ENCODE measurements at places on chromosomes 2 and 18.

DNA sequence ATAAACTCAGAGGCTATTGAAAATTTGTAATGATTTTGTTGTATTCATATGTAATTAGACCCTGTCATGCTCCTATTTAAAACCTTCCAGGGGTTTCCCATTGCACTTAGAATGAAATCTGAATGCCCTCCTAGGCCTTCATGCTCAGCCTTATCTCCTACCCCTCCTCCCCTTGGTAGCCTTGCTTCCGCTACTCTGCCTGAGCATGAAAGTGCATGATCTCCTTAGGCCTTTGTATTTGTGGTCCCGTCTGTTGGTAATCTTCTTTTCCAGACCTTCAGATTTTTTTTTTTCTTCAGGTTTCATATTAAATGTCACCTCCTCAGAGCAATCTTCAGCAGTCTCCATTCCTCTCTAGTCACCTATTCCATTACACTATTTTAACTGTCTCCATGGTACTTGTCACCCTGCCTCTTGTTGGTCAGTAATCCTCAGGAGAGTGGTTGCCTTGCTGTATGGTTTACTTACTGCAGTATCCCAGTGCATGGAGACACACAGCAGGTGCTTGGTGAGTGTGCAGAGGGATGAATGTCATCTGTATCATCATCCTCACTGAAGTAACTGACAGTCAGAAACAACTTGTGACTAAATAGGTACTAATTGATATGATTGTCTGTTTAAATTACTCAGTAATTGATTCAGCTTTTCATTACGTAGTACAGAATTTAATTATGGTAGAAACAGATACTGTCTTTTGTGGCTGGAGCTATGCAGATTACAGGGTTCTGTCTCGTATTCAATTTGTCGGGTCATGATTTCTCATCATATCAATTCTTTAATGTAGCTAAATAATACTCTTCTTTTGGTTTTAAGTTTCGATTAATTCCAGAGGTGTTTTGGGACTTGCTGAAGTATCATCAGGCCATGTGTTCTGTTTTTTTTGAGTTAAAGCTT lies 63.9 kb downstream of the PHLPP1 start:
- DNase-seq: no peak

DNA sequence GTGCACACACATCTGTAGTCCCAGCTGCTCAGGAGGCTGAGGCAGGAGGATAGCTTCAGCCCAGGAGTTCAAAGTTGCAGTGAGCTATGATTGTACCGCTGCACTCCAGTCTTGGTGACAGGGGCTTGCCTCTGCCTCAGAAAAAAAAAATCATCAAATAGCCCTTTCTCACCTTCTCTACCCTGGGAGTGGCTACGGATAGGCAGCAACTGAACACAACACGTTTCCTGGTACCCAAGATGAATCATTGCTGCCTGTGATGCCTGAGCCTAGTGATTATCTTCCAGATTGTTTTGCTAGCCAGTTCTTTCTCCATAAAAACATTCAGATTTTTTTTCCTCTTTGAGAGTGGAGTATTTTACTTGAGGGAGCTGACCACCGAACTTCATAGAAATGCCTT lies 13.5 kb downstream of the INPP4A start:
- DNase-seq: no peak

DNA sequence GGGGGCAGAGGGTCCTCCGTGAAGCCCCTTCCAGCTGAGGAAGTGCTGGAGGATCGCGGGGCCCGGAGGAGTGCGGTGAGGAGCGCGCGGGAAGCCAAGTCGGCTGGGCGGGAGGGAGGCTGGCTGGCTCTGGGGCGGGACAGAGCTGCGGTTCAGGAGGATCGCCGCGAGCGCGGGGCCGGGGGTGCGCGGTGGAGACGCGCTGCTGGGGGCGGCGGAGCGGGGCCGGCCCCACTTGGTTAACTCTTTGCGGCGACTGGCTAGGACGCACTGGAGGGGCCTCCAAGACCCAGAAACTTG lies 464 bp downstream of the CYBRD1 start:
- DNase-seq: no peak

DNA sequence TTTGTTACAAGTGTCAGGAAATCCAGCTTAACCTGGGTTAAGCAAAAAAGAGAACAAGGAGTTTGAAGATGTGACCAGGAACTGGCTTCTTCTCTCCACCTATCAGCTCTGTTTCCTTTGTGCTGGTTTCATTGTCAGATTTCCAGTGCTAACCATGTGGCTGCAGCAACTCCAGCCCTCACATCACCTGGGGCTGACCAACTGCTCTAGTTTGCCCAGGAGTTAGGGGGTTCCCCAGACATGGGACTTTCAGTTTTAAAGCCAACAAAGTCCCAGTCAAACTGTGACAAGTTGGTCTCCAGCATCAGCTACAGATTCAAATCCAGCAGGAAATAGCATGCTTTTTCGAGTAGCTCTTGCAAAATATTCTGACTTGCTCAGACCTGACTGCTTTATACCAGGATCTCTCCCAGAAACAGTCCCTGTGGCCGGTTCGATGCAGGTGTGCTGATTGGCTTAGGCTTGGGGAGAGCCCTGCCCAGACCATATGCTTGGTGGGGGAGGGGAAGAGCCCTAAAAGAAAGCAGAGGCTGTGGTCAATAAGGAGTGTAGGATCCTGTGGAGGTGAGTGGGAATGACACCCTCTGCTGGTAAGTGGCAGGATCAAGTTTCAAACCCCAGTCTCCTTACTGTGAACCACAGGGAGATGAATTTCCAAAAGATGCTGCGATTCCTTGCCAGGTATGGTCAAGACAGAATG lies 49.5 kb downstream of the KCNE4 start:
- peak; percentile 10 for DNase-seq

DNA sequence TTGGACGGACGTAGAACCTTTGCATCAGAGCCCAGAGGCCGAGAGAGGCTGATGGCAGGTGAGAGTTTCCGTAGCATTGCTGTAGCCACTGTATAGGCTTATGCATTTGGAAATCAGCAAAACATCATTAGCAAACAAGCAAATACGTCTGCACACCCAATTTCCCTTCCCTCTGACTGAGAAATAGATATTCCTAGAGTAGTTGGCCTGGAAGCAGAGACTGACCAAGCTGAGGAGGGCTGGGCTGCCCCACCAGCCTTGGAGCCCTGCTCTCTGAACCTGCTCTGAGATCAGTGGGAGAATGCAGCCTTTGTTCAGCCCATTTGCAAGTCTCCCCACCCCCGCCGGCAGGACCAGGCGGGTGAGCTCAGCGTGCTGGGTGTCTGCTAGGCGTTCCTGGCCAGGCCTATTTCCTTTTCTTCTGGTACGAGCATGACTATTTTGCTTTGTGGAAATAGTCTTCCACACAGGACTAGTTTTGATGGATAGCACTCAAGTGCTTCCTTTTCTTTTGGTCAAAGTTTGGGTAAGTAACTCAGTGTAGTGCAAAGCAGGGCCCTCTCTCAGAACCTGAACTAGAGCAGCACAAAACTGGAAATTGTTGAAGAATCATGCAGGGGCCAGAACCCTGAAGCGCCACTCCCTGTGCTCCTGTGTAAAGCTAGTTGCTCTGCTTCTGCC lies 21.9 kb upstream of the RNF149 start:
- no peak for DNase-seq

- DNase-seq: no peak
Measured at GRCh38 chr2:144825331-144826020, 305.6 kb upstream of the ZEB2 start.

DNA sequence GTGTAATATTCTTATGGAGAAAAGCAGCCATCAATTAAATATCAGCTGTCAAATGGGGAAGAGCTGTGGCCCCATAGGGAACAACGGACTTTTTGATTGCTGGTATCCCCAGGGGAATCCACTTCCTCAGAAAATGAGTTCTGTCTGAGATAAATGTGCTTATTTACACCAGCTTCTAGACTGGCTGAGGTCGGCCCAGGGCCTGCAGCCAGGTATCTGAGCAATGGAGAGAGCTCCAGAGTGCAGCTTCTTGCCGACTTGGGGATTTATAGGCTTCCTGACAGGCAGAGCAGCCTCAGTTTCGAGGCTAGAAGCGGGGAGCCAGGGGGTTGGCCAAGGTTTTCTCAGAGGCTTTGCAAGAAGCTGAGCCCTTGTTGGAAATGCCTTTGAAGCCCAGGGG lies 67.2 kb downstream of the MCFD2 start:
- no peak for DNase-seq

GRCh38 chr2:117917223-117917917 lies 96.5 kb downstream of the CCDC93 start:
- DNase-seq: no peak

GRCh38 chr2:1366546-1367134 lies 46.6 kb upstream of the TPO start:
- no peak for DNase-seq

DNA sequence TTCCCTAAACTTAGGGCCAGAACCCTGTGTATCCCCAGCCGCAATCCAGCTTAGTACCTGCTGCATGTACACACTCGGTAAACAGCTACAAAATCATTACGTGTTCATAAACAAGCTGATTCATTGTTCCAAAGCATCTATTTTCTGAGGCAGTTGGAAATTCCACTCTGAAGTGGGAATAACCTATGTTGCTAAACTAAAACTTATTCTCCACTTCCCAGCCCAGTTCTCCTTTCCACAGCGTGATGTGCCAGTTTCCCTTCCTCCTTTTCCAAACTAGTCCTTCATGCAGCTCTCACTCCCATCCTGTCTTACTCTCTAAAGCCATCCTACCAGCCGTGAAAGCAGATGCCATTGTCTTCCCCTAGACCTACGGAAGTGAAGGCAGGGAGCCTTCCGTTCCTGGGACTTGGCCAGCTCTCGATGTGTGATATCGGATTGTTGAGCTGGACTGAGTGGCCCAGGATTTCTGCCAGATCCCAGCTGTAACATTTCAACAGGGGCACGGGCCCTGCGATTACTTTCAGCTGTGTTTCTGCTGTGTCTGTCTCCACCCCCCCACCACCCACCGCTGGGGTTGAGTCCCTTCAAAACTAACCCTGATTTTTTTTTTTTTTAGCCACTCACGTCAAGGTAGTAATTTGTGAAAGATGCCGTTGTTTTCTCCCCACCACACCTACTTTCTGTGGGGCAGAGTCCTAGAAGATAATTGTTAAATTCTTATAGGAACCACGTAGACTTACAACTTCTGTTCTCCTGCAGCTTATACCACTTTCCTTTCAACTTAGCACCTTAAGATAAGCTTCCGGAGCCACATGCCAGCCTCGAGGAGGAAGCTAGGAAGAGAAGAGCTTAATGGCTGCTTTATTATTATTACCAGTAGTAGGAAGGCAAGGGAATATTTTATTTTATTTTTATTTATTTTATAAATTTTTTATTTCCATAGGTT lies 100.9 kb downstream of the CRIM1 start:
- no peak for DNase-seq

DNA sequence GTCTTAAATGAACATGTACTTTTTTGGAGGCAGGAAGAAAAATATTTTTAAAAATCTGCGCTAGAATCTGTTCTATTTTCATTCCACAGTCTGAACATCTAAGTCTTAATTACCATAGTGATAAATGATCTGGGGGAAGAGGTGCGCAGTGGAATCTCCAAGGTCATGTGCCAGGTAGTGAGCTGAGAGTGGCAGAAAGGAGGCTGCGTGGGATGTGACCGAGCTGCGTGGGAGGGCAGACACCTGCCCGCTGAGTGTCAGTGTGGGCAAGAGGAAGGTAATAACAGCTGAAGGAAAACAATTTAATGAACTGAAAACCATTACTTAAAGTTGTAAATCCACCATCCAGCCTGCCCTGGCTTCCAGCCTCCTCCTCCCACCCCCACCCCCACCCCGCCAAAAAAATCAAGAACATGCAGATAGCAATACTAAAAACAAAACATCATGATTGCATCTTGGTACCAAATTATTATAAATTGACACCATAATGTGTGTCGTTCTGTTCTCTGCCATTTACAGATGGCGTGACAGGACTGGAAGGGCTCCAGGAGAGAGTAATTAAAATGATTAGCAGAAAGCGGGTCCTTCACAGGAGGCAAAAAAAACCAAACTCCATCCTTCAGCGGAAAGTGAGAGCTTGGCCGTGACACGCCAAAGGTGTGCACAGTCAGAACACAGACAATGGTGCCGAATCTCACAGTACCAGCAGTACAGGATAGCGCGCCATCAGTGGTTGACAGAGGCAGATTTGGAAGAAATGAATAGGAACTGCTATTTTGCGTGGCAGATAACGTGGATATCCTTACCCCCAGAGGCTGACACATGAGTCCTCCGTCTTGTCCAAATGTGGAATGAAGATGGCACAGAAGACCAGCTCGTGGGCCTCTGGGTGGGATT lies 11.4 kb upstream of the DTNB start:
- no peak for DNase-seq

- no peak for DNase-seq
Measured at GRCh38 chr2:220717283-220717682, 854.8 kb downstream of the EPHA4 start.

GRCh38 chr2:31269087-31269486 lies 35.1 kb downstream of the EHD3 start:
- no peak for DNase-seq

- no peak for DNase-seq
Measured at GRCh38 chr18:35618696-35619095, 37.2 kb downstream of the GALNT1 start.

DNA sequence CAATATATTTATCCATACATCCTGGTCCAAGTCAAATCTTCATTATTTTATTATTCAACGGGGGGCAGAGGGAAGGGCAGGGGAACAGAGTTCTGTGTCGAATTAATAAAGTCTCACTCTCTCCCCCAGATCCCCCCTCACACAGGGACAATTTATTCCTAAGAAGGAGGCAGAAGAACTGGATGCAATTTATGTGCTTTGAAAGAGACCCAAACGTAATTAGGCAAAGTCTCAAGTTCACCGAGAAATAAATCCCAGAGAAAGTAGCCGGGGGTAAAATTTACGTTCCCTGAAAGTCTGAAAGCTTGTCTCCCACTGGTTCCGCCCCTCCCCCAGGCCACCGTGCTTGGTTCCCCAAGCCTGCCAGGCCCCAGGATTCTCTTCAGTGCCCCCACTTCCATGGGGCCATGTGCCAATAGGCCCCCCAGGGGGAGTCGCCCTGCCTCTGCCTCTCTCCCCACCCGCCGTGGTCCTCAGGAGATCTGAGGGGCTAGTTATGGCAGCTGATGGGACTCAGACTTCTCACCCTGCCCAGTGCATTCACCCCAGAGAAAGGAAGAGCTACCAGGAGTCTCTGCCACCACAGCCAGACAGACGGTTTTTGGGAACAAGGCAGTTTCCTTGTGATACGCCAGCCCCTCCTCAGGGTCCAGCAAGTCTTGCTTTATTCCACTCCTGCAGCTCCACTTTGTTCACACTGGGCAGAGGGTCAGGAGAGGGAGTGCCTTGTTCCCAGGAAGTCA lies 215.5 kb downstream of the CYP26B1 start:
- DNase-seq: no peak

GRCh38 chr18:51425475-51425874 lies 228.0 kb upstream of the MEX3C start:
- no peak for DNase-seq

DNA sequence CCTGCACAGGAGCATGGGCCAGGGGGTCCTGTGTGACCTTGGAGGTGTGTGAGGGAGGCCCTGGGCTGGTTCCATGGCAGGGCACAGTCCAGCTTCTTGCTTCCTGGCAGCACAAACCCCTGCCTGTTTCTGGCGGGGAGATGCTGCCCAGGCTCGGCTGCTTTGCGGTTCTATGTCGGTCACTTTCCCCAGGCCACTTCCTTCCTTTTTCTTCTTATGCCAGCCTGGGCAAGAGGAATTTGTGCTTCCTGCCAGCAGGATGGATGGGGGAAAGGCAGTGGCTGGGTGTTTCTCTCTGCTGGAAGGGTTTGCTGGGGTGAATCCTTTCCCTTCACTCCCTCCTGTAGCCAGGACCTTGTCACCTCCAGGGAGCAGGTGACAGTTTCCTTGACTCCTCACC lies 24.3 kb downstream of the ASAP2 start:
- DNase-seq: no peak

All from Panc1 (cell line).